ENCODE measurements at places on chromosomes 6 and 20. TPM values are rescaled to one million over a fixed set of nuclear protein-coding genes. Genes with fewer than 3 reads are reported as not detected.
A peak's percentile ranks its signal among the peaks of the same experiment; 100 is the strongest.

FAM162B gene
- 0.64 TPM for total RNA-seq

PCMTD2 gene
- total RNA-seq, result 35.7 TPM

PKIB gene
- 113 TPM for total RNA-seq

DSP gene
- total RNA-seq, result 250 TPM

PAK5 gene
- 0.07 TPM for total RNA-seq

RBBP9 gene
- 10.8 TPM for total RNA-seq

SLPI gene
- 113 TPM for total RNA-seq

NKAIN4 gene
- total RNA-seq, result 0.29 TPM

DEFB124 gene
- not detected for total RNA-seq

CYP39A1 gene
- total RNA-seq, result 4.3 TPM

SLC22A2 gene
- total RNA-seq, result not detected

PRL gene
- not detected for total RNA-seq

IP6K3 gene
- 0.29 TPM for total RNA-seq

DNA sequence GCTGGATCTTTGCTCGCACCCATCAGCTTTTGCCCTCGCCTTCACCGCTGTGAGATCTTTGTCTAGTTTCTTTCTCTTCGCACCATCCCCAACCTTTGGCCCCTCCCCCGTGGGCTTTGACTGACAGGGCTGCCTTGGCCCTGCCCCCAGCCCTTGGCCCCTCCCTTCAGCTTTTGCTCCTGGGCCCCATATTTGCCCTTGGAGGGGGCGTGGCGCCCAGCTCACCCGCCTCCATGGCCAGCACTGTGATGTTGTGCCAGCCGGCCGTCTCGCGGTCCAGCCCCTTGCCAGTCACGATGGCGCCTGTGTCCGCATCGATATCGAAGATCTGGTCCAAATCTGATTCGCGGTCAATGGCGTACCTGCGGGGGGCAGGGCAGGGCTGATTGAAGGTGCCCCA lies 81.1 kb downstream of the CD40 start:
- H3K4me3 ChIP-seq, result no peak overlapping the region
- H3K4me1 ChIP-seq, result no peaks in the 10 kb centered on the region
- DNase-seq, result no peak
- no peak overlapping the region for H3K27ac ChIP-seq

GRCh38 chr6:160160450-160160849 lies 38.8 kb downstream of the SLC22A1 start:
- peak; percentile 52 for DNase-seq
- H3K27ac ChIP-seq, result no peak overlapping the region
- H3K36me3 ChIP-seq, result no peaks in the 10 kb centered on the region
- H3K4me3 ChIP-seq, result no peak overlapping the region

GRCh38 chr20:48148916-48149672 lies 363.8 kb upstream of the SULF2 start:
- H3K27ac ChIP-seq, result no peak overlapping the region
- no peak overlapping the region for H3K4me3 ChIP-seq
- H3K36me3 ChIP-seq, result no peaks in the 10 kb centered on the region
- H3K4me1 ChIP-seq, result no peaks in the 10 kb centered on the region

- peak within 1 kb of the TSS; percentile 23 for H3K4me3 ChIP-seq
- H3K27ac ChIP-seq, result peak within 1 kb of the TSS; percentile 90
- peaks cover 7% of the 10 kb centered on the region for H3K4me1 ChIP-seq
- H3K36me3 ChIP-seq, result no peaks in the 10 kb centered on the region
Observed at GRCh38 chr6:31945507-31946369, at the start of gene CFB. TSS of gene CFB (plus strand) at chr6:31946095. CDS start at chr6:31946222, 127 bp downstream.

GRCh38 chr6:92259171-92259570 lies 1160.2 kb downstream of the EPHA7 start:
- no peak overlapping the region for H3K4me3 ChIP-seq
- H3K4me1 ChIP-seq, result no peaks in the 10 kb centered on the region
- no peak for DNase-seq
- H3K36me3 ChIP-seq, result no peaks in the 10 kb centered on the region
- no peaks in the 10 kb centered on the region for H3K27me3 ChIP-seq

DNA sequence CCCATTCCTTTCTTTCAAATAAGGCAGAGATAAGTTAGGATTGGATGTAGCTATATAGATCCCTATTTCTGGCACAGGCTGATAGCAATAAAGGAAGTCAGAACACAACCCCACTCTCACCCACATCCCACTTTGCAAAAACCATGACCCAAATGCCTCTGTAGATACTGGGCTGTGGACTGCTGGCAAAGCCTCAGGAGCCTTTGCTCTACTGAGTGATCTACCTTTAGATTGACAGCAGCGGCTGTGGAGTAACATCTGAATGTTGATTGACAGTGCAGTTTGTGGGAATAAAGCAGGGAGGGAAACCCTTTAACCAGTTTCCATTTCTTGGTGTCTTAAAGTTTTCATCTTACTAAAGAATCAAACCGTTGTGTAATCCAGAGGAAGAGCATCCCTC lies 6.7 kb upstream of the TMEM30A start:
- no peaks in the 10 kb centered on the region for H3K27me3 ChIP-seq
- DNase-seq, result no peak
- H3K4me1 ChIP-seq, result no peaks in the 10 kb centered on the region
- H3K27ac ChIP-seq, result no peak overlapping the region
- no peaks in the 10 kb centered on the region for H3K36me3 ChIP-seq
- no peak overlapping the region for H3K4me3 ChIP-seq

DNA sequence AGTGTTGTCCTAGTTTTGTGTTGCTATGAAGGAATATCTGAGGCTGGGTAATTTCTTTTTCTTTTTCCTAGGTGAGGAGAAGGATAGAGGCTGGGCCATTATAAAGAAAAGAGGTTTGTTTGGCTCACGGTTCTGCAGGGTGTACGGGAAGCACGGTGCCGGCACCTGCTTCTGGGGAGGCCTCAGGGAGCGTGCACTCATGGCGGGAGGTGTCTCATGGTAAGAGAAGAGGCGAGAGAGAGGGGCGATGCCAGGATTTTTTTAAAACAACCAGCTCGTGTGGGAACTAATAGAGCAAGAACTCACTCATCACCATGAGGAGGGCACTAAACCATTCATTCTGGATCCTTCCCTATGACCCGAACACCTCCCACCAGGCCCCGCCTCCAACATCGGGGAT lies 14.2 kb upstream of the NPBWR2 start:
- H3K4me3 ChIP-seq, result no peak overlapping the region
- H3K27me3 ChIP-seq, result no peaks in the 10 kb centered on the region

- no peaks in the 10 kb centered on the region for H3K36me3 ChIP-seq
- DNase-seq, result no peak
- no peaks in the 10 kb centered on the region for H3K4me1 ChIP-seq
Observed at GRCh38 chr6:43070028-43070632, 6.0 kb upstream of the PTK7 start.

- H3K27ac ChIP-seq, result no peak overlapping the region
- H3K36me3 ChIP-seq, result no peaks in the 10 kb centered on the region
- no peaks in the 10 kb centered on the region for H3K27me3 ChIP-seq
- no peak for DNase-seq
- H3K4me1 ChIP-seq, result no peaks in the 10 kb centered on the region
Observed at GRCh38 chr6:27400877-27401642, 12.5 kb downstream of the ZNF391 start.

- no peaks in the 10 kb centered on the region for H3K4me1 ChIP-seq
- no peak overlapping the region for H3K27ac ChIP-seq
- no peak for DNase-seq
- H3K27me3 ChIP-seq, result no peaks in the 10 kb centered on the region
- H3K36me3 ChIP-seq, result no peaks in the 10 kb centered on the region
Observed at GRCh38 chr6:79719248-79719960, 88.3 kb downstream of the SH3BGRL2 start.

DNA sequence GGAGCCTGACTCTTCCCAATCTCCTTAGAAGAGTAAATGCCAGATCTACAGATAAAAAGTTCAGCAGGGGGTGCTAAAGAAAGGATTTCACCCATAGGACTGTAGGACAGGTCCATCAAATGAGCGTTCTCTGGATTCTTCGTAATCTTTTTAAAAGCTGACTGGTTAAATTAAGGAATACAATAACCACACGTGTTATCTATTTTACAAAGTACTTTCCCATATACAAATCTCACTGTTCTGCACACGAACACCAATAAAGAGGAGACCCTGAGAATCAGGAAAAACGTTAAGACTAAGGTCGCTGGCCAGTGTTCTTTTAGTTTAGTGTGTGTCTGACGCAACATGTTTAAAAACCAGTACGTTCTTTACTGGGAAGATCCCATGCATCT lies 542 bp downstream of the TUBE1 start:
- no peaks in the 10 kb centered on the region for H3K4me1 ChIP-seq
- no peak for DNase-seq
- peak overlapping the region; percentile 79 for H3K4me3 ChIP-seq
- peak overlapping the region; percentile 66 for H3K27ac ChIP-seq
- no peaks in the 10 kb centered on the region for H3K27me3 ChIP-seq
- H3K36me3 ChIP-seq, result no peaks in the 10 kb centered on the region

DNA sequence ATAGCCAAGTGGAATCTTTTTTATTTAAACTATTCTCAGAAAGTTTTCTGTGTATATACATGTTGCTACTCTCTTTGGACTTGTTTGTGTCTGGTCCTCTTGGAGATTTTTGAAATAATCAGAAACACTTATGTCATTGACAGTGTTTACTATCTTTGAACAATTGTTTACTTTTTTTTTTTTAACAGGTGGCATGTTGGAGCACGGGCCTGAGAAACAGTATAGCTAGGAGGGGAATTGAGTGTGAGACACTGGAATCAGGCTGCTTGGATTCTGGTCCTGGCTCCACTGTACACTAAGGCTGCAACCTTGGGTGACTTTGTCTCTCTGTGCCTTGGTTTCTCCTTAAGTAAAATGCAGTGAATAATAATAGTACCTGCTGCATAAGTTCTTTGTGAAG lies 279.6 kb downstream of the PRL start:
- no peaks in the 10 kb centered on the region for H3K27me3 ChIP-seq
- DNase-seq, result no peak
- H3K36me3 ChIP-seq, result no peaks in the 10 kb centered on the region
- H3K27ac ChIP-seq, result no peak overlapping the region

DNA sequence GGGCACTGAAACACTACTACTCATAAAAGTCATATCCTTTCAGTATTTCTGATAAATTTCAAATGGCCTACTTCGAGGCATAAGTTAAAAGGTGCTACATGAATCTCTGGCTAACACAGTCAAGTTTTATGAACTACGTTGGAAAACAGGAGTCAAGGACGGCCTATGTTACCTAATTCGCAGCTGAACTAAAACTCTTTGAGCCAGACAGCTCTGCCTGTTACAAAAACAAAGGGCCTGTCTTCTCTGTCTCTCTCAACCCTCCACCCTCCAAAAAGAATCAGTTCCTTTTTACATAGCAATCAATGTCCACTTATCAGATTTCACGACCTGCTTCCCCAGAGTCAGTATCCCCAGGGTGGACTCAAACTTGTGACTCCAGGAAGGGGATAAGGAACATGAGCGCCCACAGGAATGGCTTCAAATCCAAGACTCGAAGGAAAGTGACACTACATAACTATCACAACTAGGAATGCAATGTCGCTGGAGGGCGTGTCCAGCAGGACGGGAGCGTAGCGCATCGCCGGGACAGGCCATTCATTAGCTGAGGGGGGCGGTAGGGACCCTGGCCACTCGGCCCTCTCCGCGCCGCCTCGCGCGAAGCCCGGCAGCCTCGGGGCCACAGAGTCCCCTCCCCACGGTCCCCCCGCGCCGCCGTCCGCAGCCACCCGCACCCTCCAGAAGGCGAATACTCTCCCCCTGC lies 591 bp downstream of the IBTK start:
- no peaks in the 10 kb centered on the region for H3K36me3 ChIP-seq
- H3K27ac ChIP-seq, result peak overlapping the region; percentile 89
- no peaks in the 10 kb centered on the region for H3K27me3 ChIP-seq
- peak; percentile 68 for DNase-seq
- peak overlapping the region; percentile 67 for H3K4me3 ChIP-seq

DNA sequence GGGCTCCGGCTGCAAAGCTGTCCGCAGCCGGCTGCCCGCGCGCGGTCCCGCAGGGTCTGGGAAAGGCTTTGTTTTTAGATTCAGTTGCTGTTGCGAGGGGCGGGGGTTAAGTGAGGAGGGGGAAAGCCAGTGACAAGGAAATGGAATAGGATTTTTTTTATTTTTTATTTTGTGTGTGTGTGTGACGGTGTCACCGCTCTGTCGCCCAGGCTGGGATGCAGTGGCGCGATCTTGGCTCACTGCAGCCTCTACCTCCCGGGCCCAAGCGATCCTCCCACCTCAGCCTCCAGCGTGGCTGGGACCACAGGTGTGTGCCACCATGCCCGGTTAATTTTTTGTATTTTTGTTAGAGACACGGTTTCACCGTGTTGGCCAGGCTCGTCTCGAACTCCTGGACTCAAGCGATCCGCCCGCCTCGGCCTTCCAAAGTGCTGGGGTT lies 615 bp upstream of the UBE2J1 start:
- H3K27me3 ChIP-seq, result no peaks in the 10 kb centered on the region
- peak overlapping the region; percentile 86 for H3K4me3 ChIP-seq
- H3K27ac ChIP-seq, result peak overlapping the region; percentile 99
- no peaks in the 10 kb centered on the region for H3K36me3 ChIP-seq

- H3K36me3 ChIP-seq, result no peaks in the 10 kb centered on the region
- H3K4me3 ChIP-seq, result no peak overlapping the region
- H3K27me3 ChIP-seq, result no peaks in the 10 kb centered on the region
- H3K4me1 ChIP-seq, result no peaks in the 10 kb centered on the region
- no peak for DNase-seq
Observed at GRCh38 chr6:161406646-161407045, 132.8 kb upstream of the AGPAT4 start.

- H3K27ac ChIP-seq, result no peak overlapping the region
Observed at GRCh38 chr6:89221971-89222711, 5.0 kb upstream of the GABRR1 start.

- DNase-seq, result no peak
- H3K27me3 ChIP-seq, result no peaks in the 10 kb centered on the region
- H3K27ac ChIP-seq, result no peak overlapping the region
- no peaks in the 10 kb centered on the region for H3K36me3 ChIP-seq
Observed at GRCh38 chr6:169098116-169098515, 155.5 kb downstream of the THBS2 start.

DNA sequence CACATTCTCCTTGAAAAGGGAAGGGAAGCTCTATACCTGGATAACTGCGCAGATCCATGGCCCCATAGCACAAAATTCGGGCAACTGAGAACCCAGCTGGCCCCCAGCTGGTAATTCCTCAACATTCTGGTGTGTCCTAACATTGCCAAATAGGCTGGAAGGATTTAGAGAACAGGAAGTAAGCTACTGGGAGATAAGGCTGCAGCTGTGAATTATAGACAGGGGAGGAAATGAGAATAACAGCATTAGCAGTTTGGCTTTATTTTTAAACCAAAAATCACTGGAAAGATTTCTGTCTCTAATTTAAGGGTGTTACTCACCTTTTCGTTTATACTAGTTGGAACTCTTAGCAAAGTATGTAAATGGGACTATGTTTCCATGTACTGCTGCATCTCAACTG lies 97.2 kb downstream of the TULP4 start:
- H3K27me3 ChIP-seq, result no peaks in the 10 kb centered on the region
- H3K27ac ChIP-seq, result no peak overlapping the region
- H3K36me3 ChIP-seq, result no peaks in the 10 kb centered on the region
- DNase-seq, result no peak
- H3K4me3 ChIP-seq, result no peak overlapping the region

- no peaks in the 10 kb centered on the region for H3K4me1 ChIP-seq
- no peaks in the 10 kb centered on the region for H3K27me3 ChIP-seq
- no peak overlapping the region for H3K4me3 ChIP-seq
- H3K36me3 ChIP-seq, result no peaks in the 10 kb centered on the region
Observed at GRCh38 chr6:119390247-119390793, 40.8 kb upstream of the MAN1A1 start.

GRCh38 chr6:40469323-40469722 lies 117.8 kb downstream of the LRFN2 start:
- H3K4me3 ChIP-seq, result no peak overlapping the region
- H3K27me3 ChIP-seq, result no peaks in the 10 kb centered on the region
- no peaks in the 10 kb centered on the region for H3K4me1 ChIP-seq
- DNase-seq, result no peak

- no peaks in the 10 kb centered on the region for H3K27me3 ChIP-seq
- H3K27ac ChIP-seq, result no peak overlapping the region
- H3K4me1 ChIP-seq, result no peaks in the 10 kb centered on the region
- no peaks in the 10 kb centered on the region for H3K36me3 ChIP-seq
Observed at GRCh38 chr6:134706153-134706552, 243.7 kb downstream of the ALDH8A1 start.
